ENCODE measurements at places on chromosomes 13 and 19.
A peak's percentile ranks its signal among the peaks of the same experiment; 100 is the strongest.

DNA sequence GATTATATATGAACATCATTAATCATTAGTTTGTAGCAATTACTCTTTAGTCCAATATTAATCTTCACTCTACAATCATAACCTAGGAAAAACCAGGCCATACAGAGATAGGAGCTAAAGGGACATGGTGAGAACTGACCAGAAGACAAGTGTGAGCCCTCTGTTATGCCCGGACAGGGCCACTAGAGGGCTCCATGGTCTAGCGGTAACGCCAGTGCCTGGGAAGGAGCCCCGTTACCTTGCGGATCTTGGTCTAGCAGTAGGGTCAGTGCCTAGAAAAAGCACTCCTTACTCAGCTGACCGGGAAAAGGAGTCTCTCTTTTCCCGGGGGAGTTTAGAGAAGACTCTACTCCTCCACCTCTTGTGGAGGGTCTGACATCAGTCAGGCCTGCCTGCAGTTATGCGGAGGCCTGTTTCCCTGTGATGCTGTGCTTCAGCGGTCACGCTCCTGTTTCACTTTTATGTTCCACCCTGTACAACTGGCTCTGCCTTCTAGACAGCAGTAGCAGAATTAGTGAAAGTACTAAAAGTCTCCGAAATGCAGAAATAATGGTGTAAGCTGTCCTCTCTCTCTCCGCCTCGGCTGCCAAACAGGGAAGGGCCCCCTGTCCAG lies 13.8 kb downstream of the OR7D4 start:
- peak; percentile 78 for DNase-seq

GRCh38 chr13:110777251-110777820 lies 63.8 kb downstream of the ING1 start:
- DNase-seq: no peak

- no peak for DNase-seq
Observed at GRCh38 chr19:8143041-8143440, 6.4 kb downstream of the FBN3 start.

DNA sequence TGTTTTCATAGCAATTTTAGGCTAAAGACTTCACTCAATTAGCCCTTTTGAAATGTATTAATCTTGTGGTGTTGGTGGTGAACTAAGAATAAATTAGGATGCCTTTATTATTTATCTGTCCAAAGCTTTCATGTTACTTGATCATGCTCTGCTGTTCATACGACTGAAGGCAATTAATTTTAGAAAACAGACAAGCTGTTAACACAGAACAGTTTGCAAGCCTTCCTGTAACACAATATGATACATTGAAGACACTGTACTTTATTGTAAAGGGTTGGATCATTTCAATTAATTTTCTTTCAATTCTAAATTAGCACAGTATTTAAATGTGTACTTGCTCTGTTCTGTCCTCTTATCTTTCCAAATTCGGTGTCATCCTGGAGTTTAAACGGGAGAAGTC lies 794.3 kb upstream of the MIR17HG start:
- DNase-seq: no peak

DNA sequence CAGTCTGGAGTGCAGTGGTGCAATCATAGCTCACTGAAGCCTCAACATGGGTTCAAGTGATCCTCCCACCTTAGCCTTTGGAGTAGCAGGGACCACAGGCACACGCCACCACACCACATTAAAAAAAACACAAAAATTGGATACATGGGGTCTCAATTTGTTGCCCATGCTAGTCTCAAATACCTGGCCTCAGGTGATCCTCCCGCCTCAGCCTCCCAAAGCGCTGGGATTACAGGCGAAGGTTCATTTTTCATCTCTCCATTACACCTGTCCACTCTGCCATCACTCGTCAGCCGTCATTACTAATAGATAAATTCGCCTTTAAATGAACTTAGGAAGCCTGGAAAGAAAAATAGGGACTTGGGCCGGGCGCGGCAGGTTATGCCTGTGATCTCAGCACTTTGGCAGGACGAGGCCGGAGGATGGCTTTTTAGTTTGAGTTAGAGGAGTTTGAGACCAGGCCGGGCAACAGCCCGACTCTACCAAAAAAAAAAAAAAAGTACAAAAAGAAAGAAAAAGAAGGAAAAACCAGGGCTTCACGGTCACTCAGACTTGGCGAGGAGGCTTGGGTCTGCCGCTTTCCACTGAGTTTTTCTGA lies 685 bp upstream of the SUPT5H start:
- DNase-seq: peak; percentile 41

DNA sequence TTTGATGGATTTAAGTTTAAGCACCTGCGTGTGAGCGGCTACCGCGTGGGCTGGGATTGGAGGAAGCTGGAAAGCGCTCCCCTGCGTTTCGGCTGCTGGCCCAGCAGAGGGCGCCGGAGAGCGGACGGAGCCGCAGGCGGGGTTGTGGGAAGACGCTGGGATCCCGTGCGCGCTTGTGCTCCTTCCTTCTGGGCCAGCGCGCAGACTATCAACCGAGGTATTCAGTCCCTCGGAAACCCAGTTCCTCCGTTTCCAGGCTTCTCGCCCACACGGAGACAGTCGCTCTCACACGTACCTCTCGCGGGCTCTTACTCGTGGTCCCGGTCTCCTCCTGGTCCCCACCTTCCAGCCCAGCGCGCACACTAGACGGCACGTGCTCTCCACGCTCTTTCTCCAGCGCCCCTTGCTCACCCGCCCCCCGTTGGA lies 28.8 kb downstream of the EPN1 start:
- DNase-seq: peak; percentile 36
